ENCODE measurements at places on chromosomes 5 and 9.

DNA sequence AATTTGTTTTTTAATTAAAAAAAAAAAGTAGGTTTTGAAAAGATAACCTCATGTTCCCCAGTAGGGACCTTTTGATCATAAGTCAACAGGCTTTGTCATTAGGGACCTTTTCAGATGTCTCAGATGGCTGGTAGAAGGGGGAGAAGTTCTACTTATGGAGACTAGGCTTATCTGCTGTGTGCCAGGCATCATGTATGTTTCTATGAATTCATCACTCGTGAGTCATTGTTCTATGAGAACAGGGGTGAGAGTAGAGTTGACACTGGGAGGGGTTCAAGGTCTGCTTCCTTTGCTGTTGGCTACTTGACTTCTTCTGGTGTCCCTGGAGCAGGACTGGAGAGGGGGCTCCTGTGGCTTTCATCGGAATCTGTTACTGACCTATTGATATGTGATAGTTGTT lies 138.8 kb downstream of the KDM4C start:
- no peak for DNase-seq

GRCh38 chr9:114770991-114771390 lies 34.8 kb downstream of the TNFSF15 start:
- DNase-seq = no peak

GRCh38 chr5:5705010-5705409 lies 282.5 kb downstream of the ICE1 start:
- DNase-seq = no peak

- DNase-seq = no peak
Measured at GRCh38 chr5:171477101-171477500, 57.7 kb downstream of the FGF18 start.

GRCh38 chr5:36414869-36415282 lies 113.2 kb upstream of the RANBP3L start:
- DNase-seq = no peak

GRCh38 chr9:38066197-38066913 lies 2.7 kb downstream of the SHB start:
- no peak for DNase-seq

GRCh38 chr5:71681296-71681695 lies 37.8 kb upstream of the CARTPT start:
- DNase-seq = no peak

GRCh38 chr9:77505232-77505631 lies 142.9 kb downstream of the GNA14 start:
- DNase-seq = no peak

- DNase-seq = no peak
Measured at GRCh38 chr9:120765910-120766425, 27.2 kb downstream of the FBXW2 start.

GRCh38 chr5:25005431-25005830 lies 360.7 kb upstream of the CDH10 start:
- no peak for DNase-seq

DNA sequence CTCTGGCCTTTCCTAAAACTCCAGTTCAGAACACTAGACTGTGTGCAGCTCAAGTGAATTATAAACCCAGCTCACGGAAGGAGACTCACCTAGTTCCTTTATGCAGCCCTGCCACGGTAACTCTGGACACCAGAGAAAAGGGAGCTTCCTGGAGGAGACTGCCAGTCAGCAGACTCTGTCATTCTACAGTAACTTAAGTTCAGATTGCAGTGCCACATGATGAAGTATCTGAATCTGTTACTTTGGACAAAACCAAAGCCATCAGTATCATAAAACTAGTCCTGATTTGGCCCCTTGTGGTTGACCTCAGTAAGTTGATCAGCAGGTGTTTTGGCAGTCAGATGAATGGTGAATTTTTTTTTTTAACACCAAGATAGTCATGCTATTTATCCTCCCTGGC lies 2.7 kb downstream of the MTRR start:
- no peak for DNase-seq

DNA sequence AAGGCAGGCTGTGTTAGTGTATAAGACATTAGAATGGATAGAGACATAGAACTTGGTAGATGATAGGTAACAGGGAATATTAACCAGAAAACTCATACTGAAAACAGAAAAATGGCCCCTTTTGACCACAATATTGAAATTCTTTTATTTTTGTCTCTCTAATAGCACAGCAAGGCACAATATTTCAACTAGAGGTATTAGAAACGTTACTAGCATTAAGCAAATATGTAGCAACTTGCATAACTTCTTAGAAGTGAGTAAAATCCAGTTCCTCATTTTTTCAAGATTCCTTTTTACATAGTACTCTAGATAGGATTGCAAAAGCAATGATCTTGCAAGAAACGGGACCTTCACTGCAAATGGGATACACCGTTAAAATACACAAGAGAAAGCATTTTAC lies 102.7 kb upstream of the VCAN start:
- no peak for DNase-seq

DNA sequence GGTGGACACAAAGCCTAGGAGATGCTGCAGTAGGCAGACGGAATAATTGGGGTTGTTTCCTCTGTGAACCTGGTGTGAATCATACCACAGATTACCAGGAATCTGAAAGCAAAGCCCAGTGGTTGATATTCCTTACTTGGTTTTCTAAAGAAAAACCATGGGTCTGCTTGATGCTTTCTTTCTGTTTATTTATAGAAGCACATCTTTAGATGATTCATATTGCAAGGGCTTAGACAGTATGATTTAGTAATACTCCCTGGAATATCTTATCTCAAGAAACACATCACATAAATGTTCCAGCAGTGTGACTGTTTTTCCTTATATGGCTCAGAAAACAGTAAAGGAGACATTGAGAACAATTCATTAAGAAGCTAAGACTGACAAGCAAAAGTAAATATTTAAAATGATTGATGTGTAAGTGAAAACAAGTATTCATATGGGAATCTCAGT lies 623.3 kb downstream of the RAB3C start:
- DNase-seq = peak; percentile 18

- no peak for DNase-seq
Measured at GRCh38 chr5:151101151-151101550, 20.3 kb upstream of the TNIP1 start.

GRCh38 chr9:123406691-123407216 lies 50.8 kb downstream of the CRB2 start:
- no peak for DNase-seq

- DNase-seq = no peak
Measured at GRCh38 chr9:92720807-92721535, 43.7 kb downstream of the BICD2 start.

DNA sequence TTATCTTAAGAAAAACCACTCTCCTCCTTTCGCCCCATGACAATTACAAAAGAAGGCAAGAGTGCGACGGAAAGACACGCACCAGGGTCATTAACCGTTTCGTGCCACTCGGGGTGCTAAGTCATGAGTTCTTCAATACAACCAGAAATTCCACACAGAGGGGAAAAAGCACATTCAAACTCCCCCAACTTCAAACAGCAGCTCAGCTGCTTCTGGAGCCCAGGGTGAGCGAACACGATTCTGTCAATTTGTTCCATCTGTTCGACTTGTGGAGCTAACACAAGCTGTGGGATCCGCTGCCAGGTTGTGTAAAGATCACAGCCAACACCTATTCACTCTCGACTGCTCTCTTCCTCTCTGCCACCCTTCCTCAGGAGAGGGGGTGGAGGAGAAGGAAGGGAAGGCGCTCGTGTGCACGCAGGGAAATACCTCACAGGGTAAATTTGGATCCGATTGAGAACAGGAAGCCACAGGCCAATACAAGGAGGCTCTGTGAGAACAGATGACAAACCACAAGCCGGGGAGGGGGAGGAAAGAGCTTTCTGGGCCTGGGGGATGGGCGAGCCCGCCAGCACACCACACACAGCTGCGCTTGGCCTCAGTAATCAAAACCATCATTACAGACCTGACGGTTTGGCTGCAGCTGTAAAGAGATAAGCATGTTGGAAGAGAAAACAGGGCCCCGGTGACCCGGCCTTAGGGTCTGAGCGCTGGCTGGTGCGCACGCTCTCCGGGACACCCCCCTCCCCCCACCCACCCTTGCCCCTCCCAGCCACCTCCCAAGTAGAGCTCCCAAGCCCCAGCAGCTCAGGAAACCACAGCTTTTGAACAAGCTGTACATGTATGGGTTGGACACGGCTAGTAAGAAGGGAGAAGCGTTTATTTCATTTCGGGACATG lies 54.3 kb downstream of the PTCH1 start:
- peak; percentile 16 for DNase-seq

DNA sequence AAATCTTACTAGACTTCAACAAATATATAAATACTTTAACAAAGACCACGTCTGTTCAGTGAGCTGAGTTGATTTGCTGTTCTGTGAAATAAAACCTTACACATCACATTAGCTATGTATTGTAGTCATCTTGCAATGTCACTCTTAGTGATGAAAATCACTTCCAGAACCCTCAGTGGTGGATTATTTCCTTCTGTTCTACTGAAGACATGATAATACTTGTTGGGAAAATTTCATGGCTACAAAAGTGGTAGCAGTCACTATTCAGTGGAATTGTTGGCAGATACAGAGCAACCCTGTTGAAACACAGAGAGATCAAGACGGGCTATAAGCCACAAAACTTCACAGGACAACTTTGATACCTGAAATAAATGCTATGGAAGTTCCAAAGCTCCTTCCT lies 26.7 kb upstream of the FAM169A start:
- DNase-seq = no peak

- DNase-seq = no peak
Measured at GRCh38 chr9:124869466-124869985, 7.6 kb downstream of the ARPC5L start.

DNA sequence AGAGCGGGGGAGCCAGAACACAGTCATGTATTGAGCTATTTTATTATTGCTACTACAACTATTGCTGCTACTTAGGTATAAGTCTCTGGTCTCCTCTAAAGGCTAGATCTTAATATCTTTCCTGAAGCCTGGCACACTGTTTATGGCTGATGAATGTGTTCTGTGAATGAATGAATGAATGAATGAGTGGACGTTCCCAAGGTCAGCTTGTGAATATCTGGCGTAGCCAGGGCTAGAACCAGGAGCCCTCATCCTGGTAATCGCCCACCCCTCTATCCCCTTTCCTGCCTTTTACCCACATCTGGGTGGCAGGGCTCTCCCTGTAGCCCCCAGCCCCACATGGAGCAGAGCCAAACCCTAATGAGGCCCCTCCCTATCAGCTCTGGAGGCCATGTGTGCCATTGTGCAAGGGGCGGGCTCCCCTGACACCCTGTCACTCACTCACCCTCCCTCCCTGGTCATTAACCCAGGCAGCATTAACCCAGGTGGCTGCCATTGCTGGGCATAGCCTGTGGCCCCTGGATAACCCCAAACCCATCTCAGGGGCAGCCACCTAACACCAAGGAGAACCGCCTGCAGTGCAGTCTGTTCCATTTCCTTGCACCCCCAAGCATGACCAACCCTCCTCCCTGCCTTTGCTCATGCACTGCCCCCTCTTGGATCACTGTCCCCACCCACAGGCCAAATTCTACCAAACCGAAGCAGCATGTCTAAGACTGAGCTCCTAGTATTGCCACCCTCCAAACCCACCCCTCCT lies 2.0 kb upstream of the AKNA start:
- no peak for DNase-seq

- DNase-seq = no peak
Measured at GRCh38 chr5:16883176-16883575, 52.9 kb downstream of the MYO10 start.

GRCh38 chr5:1104327-1105006 lies 7.4 kb downstream of the SLC12A7 start:
- DNase-seq = no peak

All from epithelial cell of prostate (primary cell).